ENCODE measurements at places on chromosomes 7 and 10. TPM values are rescaled to one million over a fixed set of nuclear protein-coding genes. Genes with fewer than 3 reads are reported as not detected.

DNA sequence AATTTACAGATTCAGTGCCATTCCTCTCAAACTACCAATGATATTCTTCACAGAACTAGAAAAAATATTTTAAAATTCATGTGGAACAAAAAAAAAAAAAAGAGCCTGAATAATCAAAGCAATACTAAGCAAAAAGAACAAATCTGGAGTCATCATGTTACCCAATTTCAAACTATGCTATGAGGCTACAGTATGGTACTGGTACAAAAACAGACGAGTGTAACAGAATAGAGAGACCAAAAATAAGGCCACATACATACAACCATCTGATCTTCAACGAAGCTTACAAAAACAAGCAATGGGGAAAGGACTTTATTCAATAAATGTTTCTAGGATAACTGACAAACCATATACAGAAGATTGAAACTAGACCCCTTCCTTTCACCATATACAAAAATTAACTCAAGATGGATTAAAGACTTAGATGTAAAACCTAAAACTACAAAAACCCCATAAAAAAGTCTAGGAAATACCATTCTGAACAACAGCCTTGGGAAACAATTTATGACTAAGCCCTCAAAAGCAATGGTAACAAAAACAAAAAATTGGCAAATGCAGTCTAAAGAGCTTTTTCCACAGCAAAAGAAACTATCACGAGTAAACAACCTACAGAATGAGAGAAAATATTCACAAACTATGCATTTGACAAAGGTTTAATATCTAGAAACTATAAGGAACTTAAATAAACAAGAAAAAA lies 207.7 kb downstream of the PTN start:
- DNase-seq = no peak

GRCh38 chr10:96863922-96864543 lies 31.9 kb downstream of the LCOR start:
- DNase-seq = no peak

Gene NPY
- 9.9 TPM for total RNA-seq

Gene CCDC126
- total RNA-seq = 11.2 TPM

Gene NKX6-2
- total RNA-seq = not detected

All from adrenal gland (tissue), 19 donors.